Stimulated activated CD4-positive, alpha-beta T cell treated with anti-CD3 and anti-CD28 coated beads, TNF-alpha, amount 100 ng/mL, for 1 hour (primary cell): ENCODE measurements at places on chromosomes 2 and 18.

DNA sequence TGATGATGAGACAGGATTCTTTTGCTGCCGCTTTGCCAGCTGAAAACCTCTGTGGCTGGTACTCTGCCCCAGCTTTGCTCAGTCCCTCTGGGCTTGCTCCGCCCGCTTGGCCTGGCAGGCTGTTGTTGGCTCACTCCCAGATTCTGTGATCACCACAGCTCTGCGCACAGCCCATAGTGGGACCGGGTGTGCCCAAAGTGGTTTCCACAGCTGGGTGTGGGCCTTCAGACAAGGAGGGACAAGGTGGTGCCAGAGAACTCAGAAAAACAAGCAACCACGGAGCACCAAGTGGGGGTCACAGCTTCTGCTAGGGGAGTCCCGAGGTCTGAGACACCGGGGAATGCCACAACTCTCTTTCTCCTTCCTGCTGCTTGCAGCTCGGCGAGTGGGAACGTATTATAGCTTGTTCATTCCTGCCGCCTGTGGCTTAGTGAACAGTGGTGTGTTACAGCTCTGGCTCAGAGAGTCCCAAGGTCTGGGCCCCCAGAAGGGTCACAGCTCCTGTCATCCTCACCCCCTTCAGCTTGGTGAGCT, 9.2 kb upstream of the KYNU start:
- DNase-seq = no peak

DNA sequence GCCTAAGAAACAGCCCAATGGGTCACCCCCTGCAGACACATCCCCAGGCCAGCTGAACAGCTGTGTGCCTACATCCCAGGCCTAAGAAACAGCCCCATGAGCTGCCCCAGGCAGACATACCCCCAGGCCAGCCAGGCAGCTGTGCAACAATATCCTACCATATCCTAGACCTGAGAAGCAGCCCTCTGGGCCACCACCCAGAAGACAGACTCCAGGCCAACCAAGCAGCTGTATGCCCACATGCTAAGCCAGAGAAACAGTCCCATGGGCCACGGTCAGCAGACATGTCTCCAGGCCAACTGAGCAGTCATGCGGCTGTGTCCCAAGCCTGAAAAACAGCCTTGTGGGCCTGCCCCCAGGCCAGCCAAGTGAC, 205.5 kb downstream of the ATAD2B start:
- DNase-seq = no peak

GRCh38 chr2:101063352-101064124, 61.4 kb downstream of the RPL31 start:
- DNase-seq = no peak

DNA sequence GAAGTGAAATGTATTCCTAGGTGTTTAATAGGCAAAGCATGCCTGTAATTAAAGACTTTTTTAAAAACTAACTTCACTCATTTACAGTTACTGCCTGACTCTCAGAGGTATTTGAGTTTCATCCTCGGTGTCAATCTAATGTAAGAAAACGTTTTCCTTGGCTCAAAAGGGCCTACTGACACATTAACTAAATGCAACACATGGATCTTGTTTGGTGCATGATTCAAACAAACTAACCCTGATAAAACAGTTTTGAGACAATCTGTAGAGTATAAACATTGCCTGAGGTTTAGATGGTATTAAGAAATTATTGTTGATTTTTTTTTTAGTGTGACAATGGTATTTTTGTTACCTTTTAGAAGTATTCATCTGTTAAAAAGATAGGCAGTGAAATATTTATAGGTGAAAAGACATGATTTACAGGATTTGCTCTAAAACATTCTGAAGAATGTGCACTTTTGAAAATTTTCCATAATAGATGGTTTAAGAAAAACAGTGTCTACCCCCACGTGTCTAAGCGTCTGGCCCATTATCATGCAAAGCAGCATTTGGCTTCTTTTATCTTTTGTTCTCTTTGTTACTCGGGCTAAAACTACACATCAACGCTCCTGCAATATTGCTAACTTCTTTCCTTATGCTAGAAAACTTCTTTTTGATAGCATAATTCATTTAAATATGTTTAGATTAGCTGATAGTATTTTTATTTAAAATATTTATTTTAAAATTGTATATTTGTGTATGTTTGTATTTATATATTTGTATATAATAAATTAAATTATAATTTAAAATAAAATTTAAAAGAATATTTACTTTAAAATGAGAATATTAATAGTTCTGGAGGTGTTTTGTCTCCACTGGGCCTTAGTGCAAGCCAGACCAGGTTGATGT, 160.2 kb upstream of the NDUFV2 start:
- DNase-seq = no peak

DNA sequence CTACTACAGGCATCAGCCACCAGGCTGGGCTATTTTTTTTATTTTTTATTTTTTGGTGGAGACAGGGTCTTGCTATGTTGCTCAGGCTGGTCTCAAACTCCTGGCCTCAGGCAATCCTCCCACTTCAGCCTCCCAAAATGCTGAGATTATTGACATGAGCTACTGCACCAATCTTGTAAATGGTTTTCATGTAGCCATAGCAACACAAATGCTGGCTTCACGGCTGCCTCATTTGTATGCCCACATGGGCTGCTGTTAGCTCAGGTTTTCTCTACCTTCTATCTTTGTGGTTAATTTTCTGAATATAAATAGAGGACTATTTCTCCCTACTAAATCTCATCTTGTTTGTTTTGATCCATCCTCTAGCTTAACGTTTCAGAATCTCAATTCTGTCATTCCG, 58.2 kb downstream of the PLEKHM3 start:
- no peak for DNase-seq

GRCh38 chr2:70089220-70089982, 2.1 kb downstream of the PCBP1 start:
- no peak for DNase-seq

- no peak for DNase-seq
Observed at GRCh38 chr2:102250278-102250821, 61.0 kb upstream of the IL1RL1 start.

GRCh38 chr18:7566567-7567473, at the start of gene PTPRM:
Gene PTPRM (plus strand): TSS chr18:7567316. CDS start chr18:7567819, 503 bp downstream.
- no peak for DNase-seq

DNA sequence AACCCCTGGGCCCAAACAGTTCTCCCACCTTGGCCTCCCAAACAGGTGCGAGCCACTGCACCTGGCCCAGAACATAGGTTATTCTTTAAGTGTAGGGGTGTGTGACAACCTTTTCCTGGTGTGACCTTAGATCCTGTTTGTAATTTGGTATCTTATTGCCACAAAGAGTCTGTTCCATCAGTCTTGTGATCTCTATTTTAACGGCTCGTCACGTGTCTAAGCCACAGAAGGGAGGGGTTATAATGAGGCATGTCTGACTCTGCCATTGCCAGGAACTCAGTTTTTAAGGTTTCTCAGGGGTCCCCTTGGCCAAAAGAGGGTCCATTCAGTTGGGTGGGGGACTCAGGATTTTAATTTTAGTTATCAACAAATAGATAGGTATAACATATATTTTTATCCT, 4.4 kb upstream of the ALS2 start:
- no peak for DNase-seq

DNA sequence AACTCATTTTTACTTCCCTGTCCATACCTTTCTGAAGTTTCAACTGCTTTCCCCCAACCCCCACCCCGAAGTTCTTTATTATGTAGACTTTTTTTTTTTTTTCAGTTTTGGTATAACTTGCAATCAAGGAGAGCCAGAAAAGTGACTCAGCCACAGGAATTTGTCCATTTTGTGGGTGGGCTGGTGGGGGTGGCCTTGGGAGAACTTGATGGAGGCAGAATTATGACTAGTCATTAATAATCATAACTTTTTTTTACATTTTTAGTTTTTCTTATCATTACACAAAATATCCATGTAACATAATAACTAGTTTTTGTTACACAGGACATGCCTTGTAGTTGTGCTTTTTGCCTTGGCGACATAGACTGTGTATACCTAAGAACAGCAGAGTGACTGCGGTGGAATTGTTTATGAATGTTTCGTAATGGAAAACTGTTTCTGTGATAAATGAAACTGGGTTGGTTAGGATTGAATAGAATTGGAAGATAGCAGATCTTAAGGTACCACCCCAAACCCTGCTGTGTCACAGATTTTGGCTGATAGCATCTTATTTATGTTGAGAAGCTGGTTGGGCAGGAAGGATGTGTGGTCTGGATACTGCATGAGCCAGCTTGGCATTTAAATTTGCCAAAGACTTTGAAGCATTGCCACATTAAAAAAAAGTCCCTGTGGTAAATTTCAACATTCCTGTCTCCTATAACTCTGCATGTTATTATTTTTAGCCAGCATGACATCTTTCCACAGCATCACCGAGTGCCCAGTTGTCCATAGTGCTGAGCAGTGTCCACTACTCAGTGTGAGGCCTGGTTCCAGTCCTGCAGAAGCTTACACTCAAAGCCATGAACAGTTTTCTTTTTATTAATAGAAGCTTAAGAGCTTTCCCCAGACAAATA, 30.7 kb downstream of the LYPD6B start:
- DNase-seq = no peak

- DNase-seq = no peak
Observed at GRCh38 chr2:186669146-186669545, 24.7 kb upstream of the FAM171B start.

DNA sequence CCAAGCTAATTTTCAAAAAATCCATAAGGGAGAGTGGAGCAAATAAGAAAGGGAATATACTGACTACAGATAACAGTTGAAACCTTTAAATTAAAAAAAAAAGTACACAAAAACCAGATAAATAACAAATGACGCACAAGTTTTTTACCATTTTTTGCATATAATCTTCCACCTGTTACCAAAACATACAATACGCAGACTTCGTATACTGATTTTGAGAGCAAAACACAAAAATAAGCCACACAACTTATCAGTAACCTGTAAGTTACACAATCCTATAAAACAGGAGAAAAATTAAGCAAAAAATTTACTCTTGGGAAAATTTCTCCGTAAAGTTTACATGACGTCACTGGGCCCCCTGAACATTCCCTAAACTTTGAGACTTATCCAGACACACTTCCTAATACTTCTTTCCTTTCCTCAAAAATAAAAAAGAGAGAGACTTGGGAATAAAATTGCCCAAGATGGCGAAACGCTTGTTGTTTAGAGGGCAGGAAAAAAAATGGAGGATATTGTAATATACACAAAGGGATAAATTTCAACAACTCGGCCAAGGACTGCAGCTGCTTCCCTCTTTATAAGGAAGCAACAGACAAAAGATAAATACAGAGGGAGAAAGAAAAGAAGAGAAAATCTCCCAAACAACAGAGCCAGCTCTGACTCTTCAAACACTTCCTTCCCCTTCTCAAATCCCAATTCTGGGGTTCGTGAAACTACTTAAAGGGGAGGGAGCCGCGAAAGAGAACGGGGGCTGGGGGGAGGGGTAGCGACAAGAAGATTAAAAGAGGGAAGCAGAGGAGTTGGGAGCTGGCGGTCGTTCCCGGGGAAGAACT, 1.6 kb downstream of the BAZ2B start:
- DNase-seq = no peak

- DNase-seq = no peak
Observed at GRCh38 chr18:55301824-55302166, 286.2 kb downstream of the TCF4 start.

- no peak for DNase-seq
Observed at GRCh38 chr18:23668731-23669130, 6.0 kb upstream of the ANKRD29 start.

GRCh38 chr2:207807516-207807915, 37.8 kb upstream of the FZD5 start:
- no peak for DNase-seq

DNA sequence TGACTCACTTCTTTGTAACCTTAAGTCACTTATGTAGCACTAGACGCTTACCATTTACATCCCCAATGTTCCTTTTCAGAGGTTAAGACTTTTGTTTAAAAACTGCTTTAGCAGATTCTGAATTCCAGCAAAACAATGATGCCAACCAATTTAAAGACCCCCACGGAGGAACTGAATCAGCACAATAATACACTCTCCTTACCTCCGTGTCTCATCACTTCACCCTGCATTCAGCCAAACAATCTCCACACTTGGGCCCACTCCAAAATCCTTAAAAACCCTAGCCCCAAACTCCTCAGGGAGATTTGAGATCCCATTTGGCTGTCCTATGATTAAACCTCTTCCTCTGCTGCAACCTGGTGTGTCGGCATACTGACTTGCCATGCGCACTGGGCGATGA, 153.9 kb downstream of the B3GNT2 start:
- no peak for DNase-seq

DNA sequence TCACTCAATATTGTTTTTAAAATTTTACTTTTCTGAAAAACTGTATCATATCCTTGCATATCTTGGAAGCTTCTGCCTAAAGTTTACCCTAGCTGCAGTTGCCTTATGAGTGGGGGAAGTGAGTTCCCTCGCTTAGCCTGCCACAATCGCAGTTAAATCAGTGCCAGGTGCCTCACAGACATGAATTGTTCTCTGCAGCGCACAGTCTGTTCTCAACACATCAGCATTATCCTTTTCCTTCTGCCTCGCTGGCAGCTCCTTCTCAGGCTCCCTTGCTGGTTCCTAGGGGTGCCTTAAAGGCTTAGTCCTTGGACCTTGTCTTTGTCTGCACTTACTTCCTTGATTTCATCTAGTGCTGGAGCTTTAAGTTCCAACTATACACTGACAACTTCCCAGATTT, 132.8 kb downstream of the TTC27 start:
- DNase-seq = no peak

DNA sequence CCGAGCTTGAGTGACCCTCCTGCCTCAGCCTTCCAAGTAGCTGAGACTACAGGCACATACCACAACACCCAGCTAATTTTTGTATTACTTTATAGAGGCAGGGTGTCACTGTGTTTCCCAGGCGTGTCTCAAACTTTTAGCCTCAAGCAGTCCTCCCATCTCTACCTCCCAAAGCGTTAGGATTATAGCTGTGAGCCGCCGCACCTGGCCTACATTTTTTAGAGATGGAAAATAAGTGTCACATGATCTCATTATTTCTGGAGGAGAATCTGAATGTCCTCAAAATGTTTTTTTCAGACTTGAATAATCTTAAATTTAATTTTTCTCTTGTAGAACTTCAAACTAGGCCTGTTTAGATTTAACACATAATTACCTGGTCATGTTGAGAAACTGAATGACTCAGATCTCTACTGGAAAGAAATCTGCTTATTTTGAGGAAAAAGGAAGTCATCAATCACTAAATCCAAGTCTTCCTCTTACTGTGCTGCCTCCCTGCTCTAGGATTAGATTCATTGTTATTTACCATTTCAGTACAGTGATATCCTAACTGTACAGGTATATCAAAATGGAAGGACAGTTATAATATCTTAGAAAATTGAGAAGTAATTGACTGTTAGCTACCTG, 92.4 kb downstream of the COX7A2L start:
- no peak for DNase-seq

DNA sequence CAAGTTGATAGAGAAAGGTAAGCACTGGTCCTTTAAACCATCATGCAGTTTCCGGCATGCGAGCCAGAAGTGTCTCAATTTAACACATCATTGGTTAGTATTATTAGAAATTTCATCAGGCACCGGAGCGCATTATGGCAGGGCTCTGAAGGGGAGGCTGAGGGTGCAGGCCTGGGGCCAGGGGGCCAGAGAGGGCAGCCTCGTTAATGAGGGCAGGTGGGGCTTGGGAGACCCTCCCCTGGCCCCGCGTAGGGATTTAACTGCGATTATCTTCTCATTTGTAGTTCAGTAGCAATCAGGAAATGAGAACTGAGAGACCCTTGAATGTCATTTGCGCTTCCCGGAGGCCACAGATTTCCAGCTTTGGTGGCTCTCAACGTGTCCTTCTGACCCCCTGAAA, 246.4 kb downstream of the KLHL29 start:
- DNase-seq = no peak

GRCh38 chr2:203585516-203585915, 50.4 kb upstream of the RAPH1 start:
- DNase-seq = no peak
